ENCODE measurements at places on chromosomes 6 and 20.

GRCh38 chr20:25619514-25619913 is 4.3 kb downstream of the NANP start:
- H3K27me3 ChIP-seq: no peaks in the 10 kb centered on the region
- no peak overlapping the region for H3K27ac ChIP-seq
- H3K4me1 ChIP-seq: no peaks in the 10 kb centered on the region
- H3K4me3 ChIP-seq: no peak overlapping the region
- peaks cover 18% of the 10 kb centered on the region for H3K36me3 ChIP-seq
- ATAC-seq: no peak

GRCh38 chr6:48994811-48995210 is 468.2 kb downstream of the MMUT start:
- no peaks in the 10 kb centered on the region for H3K27me3 ChIP-seq
- H3K27ac ChIP-seq: no peak overlapping the region
- H3K4me1 ChIP-seq: no peaks in the 10 kb centered on the region

DNA sequence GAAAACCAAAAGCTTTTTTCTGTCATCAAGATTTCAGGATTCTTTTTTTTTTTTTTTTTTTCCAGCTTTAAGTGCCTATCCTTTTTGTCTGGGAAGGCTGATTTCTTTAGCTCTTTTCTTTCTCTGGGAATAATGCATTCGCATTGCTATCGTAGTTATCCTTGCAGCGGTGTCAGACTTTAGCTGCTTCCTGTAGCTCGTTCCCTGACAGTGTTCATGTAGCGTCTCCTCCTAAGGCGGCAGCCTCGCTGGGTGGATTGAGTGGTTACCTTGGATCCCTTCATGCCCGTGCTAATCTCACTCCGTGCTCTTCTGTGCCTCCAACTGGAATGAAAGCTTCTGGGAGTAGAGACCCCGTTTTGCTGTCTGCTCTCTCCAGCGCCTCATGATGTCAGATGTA is 43.1 kb downstream of the UST start:
- no peaks in the 10 kb centered on the region for H3K36me3 ChIP-seq
- H3K27ac ChIP-seq: no peak overlapping the region
- H3K4me1 ChIP-seq: no peaks in the 10 kb centered on the region
- H3K27me3 ChIP-seq: no peaks in the 10 kb centered on the region
- no peak overlapping the region for H3K4me3 ChIP-seq

DNA sequence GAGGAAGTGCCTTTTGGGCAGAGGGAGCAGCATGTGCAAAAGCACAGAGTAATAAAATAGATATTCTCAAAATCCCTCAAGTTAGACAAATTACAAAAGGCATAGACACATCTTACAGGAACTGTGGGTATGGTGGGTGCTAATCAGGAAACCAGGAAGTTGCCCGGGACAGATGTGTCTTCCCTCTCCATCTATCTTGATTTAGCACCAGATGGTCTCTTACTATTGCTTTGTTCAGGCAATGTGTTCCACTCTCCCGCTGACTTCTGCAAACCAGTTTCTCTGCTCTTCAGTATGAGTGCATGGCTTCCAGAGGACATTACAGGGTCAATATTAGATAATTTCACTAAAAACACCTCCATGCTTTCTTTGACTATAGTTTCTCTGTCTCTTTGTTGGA is 13.2 kb downstream of the CITED2 start:
- H3K27me3 ChIP-seq: no peaks in the 10 kb centered on the region
- H3K4me3 ChIP-seq: no peak overlapping the region
- ATAC-seq: no peak
- H3K36me3 ChIP-seq: no peaks in the 10 kb centered on the region
- no peaks in the 10 kb centered on the region for H3K4me1 ChIP-seq

DNA sequence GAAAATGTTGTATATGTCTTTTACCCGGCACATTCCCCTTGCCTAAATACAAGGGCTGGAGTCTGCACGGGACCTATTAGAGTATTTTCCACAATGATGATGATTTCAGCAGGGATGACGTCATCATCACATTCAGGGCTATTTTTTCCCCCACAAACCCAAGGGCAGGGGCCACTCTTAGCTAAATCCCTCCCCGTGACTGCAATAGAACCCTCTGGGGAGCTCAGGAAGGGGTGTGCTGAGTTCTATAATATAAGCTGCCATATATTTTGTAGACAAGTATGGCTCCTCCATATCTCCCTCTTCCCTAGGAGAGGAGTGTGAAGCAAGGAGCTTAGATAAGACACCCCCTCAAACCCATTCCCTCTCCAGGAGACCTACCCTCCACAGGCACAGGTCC is 11.3 kb upstream of the MAPRE1 start:
- H3K4me3 ChIP-seq: no peak overlapping the region
- H3K4me1 ChIP-seq: no peaks in the 10 kb centered on the region
- no peaks in the 10 kb centered on the region for H3K36me3 ChIP-seq
- no peak for ATAC-seq
- no peak overlapping the region for H3K27ac ChIP-seq

- H3K27ac ChIP-seq: no peak overlapping the region
- H3K4me3 ChIP-seq: no peak overlapping the region
- no peaks in the 10 kb centered on the region for H3K36me3 ChIP-seq
- no peaks in the 10 kb centered on the region for H3K4me1 ChIP-seq
- ATAC-seq: no peak
- H3K27me3 ChIP-seq: no peaks in the 10 kb centered on the region
Measured at GRCh38 chr6:85405175-85405852, 44.6 kb upstream of the NT5E start.

GRCh38 chr6:109513571-109514071 is 30.6 kb upstream of the ZBTB24 start:
- H3K27me3 ChIP-seq: no peaks in the 10 kb centered on the region
- no peaks in the 10 kb centered on the region for H3K4me1 ChIP-seq
- H3K36me3 ChIP-seq: no peaks in the 10 kb centered on the region
- no peak overlapping the region for H3K4me3 ChIP-seq
- ATAC-seq: no peak

GRCh38 chr20:59305908-59306655 is 5.7 kb downstream of the EDN3 start:
- no peaks in the 10 kb centered on the region for H3K36me3 ChIP-seq
- peaks cover 61% of the 10 kb centered on the region for H3K27me3 ChIP-seq
- H3K4me1 ChIP-seq: no peaks in the 10 kb centered on the region
- H3K4me3 ChIP-seq: no peak overlapping the region
- no peak for ATAC-seq

DNA sequence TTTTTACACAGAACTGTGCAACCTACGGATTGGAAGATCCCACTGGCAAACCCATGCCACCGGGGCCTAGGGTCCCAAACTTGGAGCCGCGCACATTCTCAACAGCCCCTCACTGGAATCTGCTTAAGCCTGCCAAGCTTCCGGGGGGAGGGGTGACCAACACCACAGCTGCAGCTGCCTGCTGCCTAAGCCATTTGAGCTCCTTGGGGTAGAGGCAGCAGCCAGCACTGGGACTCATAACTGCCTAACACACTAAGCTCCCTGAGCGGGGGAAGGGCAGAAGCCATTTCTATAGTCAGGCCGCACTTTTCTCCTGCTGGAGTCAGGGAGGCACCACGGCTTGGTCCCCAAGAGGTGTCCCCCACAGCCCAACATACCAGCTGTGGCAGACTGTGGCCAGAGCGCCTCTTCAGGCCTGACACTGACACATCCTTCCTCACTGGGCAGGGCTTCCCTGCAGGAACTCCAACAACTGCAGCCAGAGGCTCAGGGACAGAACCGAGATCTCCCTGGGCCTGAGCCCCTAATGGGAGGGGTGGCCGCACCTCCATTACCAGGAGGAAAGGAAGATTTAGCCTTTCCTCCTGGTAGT is 270.3 kb upstream of the ECI2 start:
- peaks cover 16% of the 10 kb centered on the region for H3K4me1 ChIP-seq
- H3K4me3 ChIP-seq: no peak overlapping the region
- ATAC-seq: no peak

- H3K27me3 ChIP-seq: no peaks in the 10 kb centered on the region
- no peak overlapping the region for H3K27ac ChIP-seq
- no peak for ATAC-seq
- no peak overlapping the region for H3K4me3 ChIP-seq
Measured at GRCh38 chr6:81799323-81799722, 46.8 kb upstream of the TENT5A start.

DNA sequence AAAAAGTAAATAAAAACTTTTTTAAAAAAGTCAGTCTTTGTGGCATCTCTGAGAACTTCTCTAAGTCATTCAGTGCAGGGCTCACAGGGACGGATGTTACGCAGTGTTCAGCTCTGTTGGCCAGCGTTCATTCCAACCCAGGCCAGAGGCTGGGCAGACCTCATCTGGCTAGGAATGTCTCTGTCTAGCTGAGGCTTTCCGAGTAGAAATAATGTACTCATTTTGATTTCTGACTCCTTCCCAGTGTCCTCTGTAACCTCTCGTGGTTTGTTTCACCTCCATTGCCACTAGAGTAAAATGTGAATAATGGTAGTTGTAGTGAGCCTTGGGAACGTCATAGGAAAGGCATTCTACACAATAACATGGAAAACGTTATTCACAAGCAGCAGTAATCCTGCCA is 135.1 kb downstream of the TMEM242 start:
- no peaks in the 10 kb centered on the region for H3K36me3 ChIP-seq
- H3K27me3 ChIP-seq: no peaks in the 10 kb centered on the region
- H3K4me1 ChIP-seq: peaks cover 35% of the 10 kb centered on the region
- ATAC-seq: no peak

DNA sequence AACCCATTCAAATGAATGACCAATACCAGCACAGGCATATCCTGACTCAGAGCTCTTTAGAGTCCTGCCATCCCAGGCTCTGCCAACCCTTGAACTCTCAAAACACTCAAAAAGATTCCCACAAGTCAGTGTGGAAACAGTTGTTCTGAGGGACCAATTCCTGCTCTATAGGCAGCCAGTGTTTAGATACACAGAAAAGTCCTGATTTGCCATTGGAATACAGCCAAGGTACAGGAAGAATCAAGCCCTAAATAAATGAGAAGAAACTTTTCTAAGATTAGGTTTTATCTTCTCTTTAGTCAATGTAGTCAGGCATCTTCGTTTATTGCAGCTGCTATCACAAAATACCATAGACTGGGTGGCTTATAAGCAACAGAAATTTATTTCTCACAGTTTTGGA is 626.8 kb upstream of the ARID1B start:
- ATAC-seq: no peak
- no peak overlapping the region for H3K4me3 ChIP-seq
- H3K27me3 ChIP-seq: no peaks in the 10 kb centered on the region
- no peaks in the 10 kb centered on the region for H3K36me3 ChIP-seq
- no peak overlapping the region for H3K27ac ChIP-seq
